ENCODE measurements at places on chromosomes 1 and 21.

DNA sequence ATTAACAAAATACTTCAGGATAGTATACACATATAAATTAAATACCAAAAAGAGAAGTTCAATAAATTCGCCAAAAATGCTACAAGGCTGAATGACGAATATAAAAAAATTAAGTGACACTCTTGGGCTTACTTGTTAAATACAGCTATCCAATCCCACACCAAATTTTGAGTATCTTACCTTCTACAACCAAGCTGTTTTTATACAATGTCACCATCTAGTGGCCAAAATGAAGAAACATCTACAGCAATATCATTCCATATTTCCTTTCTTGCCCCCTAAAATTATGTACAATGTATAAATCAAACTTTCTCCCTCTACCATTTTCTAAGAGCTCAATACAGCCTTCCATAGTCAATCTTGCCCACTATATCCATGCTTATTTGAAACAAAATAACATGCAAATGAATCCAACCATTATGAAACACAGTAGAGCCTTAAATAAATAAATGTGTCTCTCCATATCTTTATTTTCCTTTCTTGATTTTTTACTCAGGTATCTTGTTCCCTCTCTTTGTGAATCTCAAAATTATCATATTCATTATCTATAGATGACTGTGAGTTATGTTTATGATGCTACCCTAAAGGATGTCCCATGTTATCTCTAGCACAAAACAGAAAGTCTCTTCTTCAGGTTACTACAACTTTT, 86.3 kb downstream of the ACBD6 start:
- DNase-seq = no peak

DNA sequence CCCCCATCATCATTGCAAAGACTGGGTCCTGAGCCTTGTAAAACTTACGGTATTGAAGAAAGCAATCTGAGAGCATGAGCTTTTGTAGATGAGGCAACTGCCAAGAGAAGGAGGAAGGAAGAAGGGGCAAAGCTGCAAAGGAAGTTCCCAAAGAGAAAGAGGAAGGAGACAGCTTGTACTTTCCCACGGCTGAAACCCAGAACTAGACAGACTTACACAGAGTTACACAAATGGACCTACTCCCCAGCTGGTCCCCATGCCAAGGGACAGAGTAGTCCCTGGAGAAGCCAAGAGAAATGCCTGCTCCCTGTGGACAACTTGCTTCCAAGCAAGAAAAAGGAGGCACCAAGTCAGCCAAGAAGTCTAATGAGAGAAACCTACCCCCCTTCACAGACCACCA, 22.6 kb downstream of the SLC5A9 start:
- DNase-seq = no peak

DNA sequence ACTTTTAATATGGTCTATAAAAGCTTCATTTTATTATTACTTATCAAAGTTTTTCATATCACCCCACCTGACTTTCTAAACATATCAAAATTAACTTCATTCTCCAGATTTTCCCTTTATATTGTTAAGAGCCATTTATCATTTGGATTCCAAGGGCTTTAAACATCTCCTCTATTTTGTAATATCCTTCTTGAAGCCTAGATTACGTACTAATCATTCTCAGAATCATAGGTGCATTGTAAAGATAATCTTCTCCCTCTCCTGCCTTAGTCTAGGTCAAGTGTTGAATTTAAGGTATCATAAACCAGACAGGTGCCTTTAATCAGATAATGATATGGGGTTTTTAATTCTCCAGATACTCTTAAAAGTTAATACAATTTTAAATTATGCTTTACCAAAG, 128.3 kb downstream of the LRRC40 start:
- DNase-seq = no peak

GRCh38 chr1:27300341-27301051, 21.5 kb upstream of the TMEM222 start:
- DNase-seq = peak; percentile 93

DNA sequence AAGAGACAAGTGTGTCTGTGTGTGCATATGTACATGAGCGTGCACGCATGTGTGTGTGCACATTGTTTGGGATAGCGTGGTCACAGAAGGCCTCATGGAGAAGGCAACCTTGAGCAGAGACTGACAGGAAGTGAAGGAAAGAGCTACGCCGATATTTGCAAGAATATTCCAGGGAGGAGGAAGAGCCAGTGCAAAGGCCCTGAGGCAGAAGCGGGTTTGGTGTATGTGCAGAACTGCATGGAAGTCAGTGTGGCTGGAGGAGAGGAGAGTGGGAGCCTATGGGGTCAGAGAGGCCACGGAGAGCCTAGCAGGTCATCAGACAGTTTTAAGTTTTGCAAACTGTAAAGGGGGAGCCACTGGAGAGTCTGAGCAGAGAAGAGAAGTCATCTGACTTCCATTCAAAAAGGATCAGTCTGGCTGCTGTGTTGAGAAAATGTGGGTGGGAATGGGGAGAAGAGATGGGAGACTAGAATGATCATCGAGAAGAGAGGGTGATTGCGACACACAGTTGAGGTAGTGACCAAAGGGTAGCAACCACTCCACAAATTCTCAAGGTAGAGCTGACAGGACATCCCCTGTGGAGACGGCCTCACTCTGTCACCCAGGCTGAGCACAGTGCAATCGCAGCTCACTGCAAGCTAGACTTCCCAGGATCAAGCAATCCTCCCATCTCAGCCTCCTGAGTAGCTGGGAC, 3.9 kb downstream of the CELA2B start:
- no peak for DNase-seq

DNA sequence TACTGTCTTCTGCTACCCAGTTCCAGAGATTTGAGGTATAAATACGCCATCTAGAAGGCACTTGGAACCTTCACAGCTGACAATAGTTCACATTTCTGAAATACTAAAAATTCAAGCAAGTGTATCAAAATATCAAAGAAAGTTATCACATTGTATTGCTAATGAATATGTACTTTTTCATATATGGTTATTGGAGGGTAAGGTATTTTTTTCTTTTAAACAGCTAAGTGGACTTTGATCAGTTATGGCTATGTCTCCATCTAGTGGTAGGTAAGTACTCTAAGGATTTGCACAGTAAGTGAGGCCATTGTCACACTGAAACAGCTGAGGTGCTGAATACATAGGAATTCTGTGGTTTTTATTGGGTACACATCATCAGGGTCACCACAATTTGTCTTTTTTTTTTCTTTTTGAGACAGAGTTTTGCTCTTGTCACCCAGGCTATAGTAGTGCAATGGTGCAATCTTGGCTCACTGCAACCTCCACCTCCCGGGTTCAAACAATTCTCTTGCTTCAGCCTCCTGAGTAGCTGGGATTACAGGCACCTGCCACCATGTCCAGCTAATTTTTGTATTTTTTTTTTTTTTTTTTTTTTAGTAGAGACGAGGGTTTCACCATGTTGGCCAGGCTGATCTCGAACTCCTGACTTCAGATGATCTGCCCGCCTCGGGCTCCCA, 49.1 kb upstream of the CR2 start:
- DNase-seq = peak; percentile 38

GRCh38 chr1:9824702-9825089, 931 bp upstream of the CLSTN1 start:
- no peak for DNase-seq

DNA sequence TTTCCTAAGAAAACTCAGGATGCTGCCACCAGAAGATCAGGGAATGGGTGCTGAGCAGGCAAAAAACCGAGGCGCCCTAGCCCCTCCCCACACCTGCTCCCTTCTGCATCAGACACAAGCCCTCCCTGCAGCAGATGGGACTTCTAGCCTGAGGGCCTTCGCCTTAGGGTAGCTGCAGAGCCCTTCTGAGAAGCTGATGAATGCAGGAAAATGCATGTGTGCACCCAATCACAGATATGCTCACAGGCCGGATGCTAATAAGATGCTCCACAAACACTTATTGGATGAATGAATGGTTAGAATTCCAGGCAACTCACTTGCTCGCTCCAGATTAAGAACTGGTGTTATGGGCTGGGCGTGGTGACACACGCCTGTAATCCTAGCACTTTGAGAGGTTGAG, 6.8 kb upstream of the C1orf210 start:
- DNase-seq = no peak

- no peak for DNase-seq
These were observed 601 bp downstream of the CCT8 start for GRCh38 chr21:29072873-29073221.

DNA sequence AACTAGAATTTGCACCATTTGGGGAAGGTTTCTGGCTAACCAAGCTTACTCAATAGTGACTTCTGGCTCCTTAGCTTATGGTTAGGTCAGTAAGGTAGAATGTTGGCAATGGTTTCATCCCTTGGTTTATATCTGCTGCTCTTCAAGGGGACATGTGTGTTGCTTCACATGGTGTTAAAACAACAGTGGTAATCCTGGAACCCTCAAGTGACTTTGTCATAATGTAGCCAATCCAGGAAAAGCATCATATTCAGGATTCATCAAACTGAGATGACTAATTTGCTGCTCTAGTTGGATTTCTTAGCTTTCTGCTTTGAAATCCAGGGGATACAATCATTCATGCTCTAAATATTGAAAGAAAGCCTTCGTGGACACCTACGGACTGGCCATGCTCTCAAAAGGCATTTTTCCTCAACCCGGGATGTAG, 108.7 kb downstream of the RGL1 start:
- no peak for DNase-seq

DNA sequence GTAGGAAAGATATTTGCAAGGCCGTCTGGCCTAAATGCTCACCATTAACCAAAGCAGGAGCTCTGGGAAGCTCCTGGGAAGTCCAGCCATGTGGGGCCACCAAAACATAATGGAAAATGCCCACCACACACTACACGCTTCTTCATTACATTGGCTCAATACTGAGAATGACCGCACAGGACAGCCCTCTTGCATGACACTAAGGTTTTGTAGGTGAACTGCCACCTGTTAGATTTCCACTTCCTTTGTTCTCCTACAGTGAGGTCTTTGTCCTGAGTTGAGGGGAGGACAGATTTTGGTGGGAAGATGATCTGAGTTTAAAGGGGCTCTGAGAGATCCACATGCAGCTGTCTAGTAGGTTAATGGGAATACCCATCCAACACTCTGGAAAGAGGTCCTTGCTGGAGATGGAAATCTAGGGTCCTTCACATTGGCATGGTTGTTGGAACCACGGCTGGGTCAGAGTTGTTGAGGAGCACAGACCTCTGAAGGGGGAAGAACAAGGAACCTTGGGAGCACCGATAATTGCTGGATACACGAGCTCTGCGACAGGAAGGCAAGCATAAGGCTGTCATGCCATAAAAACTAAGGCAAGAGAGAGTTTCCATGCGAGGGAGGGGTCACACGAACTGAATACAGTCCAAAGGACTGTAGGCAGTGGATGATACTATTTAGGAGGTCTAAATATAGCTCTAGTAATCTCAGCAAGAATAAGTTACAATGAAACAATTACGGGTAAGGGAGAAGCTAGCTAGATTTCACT, 105.5 kb upstream of the IRF2BP2 start:
- no peak for DNase-seq

DNA sequence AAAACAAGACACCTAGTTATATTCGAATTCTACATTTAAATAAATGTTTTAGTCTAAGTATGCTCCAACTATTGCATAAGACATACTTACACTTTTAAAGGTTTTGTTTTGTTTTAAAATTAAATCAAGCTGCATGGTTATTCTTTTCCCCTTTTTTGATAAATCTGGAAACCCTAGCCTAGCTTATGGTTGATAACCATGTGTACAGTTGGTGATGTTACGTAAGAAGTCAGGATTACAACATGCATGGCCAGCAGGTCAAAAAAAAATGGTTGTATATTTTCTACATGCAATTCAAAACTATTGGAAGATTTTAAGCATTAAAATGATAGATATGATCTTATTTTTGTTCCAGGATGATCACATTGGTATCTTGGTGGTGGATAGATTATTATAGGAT, 1600.6 kb downstream of the PLA2G4A start:
- no peak for DNase-seq

GRCh38 chr1:226494092-226494609, 54.4 kb upstream of the STUM start:
- DNase-seq = no peak

DNA sequence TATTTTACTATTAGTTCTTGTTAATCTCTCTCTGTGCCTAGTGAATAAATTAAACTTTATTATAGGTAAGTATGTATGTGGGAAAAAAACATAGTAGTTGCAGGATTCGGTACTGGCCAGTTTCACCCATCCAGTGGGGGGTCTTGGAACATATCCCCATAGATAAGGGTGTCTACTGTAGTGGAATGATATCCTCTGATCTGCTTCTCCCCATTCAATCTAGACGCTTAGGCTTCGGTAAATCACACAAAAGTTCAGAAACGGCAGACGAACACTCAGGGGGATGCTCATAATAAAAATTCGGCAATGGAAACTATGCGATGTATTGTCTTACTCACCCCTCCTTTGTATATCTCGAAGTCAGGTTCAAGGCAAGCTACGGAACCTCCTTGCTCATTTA, 232.9 kb upstream of the COA6 start:
- DNase-seq = no peak

DNA sequence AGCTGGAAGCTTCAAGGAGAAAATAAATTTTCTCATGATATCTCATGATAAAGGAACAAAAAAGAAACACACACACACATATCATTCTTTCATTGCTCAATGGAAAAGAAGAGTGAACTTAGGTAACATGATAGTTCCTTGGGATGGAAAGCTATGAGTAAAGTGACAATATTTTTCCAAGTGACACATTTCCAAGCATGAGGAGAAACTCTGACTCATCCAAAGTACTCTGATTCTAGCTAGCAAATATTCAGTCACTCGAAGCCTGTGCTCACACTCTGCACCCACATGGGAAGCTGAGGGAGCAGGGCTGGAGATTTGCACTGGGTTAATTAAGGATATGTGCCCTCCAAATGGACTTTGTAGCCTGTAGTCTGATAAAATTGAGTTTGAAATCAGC, 222.4 kb downstream of the LRRC40 start:
- DNase-seq = no peak

- DNase-seq = no peak
These were observed 625.6 kb upstream of the PTBP2 start for GRCh38 chr1:96095849-96096612.

DNA sequence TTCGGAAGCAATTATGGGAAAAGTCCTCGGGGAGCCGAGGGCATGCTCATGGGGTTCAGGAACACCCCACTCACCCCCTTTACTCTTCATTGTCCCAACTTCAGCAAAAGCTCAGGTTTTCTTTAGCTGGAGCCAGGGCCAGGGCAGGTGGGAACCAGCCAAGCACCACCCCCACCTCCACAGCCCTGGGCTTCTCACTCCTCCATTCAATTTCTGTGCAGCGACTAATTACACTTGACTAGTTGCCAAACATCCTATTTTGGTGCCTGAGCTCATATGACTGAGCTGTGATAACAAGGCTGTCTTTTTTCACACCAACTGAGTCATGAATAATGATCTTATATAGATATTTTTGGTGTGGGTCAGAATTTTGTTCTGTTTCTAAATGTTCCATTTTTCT, 257.2 kb upstream of the AJAP1 start:
- no peak for DNase-seq
